ENCODE measurements at places on chromosomes 4 and X. TPM values are rescaled to one million over a fixed set of nuclear protein-coding genes. Genes with fewer than 3 reads are reported as not detected.

Gene HSFX3
- not detected for total RNA-seq

Gene SLC25A53
- total RNA-seq, result 3.7 TPM

Gene PABPC1L2B
- not detected for total RNA-seq

Gene BTK
- total RNA-seq, result 0.18 TPM

Gene TSPAN6
- total RNA-seq, result 41.5 TPM

Gene NAA11
- not detected for total RNA-seq

Gene ABCG2
- 22.0 TPM for total RNA-seq

Gene VSIG1
- 0.20 TPM for total RNA-seq

Gene MAGEA4
- total RNA-seq, result not detected

Gene PNMA3
- total RNA-seq, result 0.25 TPM

Gene TRIM75
- not detected for total RNA-seq

Gene SSX2B
- total RNA-seq, result not detected

Gene INTS6L
- total RNA-seq, result 0.11 TPM

Gene TCEAL1
- total RNA-seq, result 44.2 TPM

Gene MAGEA12
- total RNA-seq, result 0.15 TPM

Gene SASH3
- total RNA-seq, result not detected

Gene AMTN
- total RNA-seq, result not detected

Gene SLC39A8
- 11.4 TPM for total RNA-seq

Gene FHDC1
- 0.86 TPM for total RNA-seq

Gene ASB5
- not detected for total RNA-seq

Gene TCP11X1
- total RNA-seq, result not detected

Gene CXCL5
- total RNA-seq, result 28.1 TPM

Gene MAD2L1
- 40.8 TPM for total RNA-seq

Gene OCIAD2
- 113 TPM for total RNA-seq

Gene SCD5
- 6.2 TPM for total RNA-seq

Gene F9
- total RNA-seq, result not detected

Gene SPOCK3
- total RNA-seq, result 0.20 TPM

Gene INPP4B
- total RNA-seq, result 7.1 TPM

Gene EFHC2
- 0.38 TPM for total RNA-seq

Gene SLC10A4
- total RNA-seq, result 7.3 TPM

Gene MAGEA3
- 5.0 TPM for total RNA-seq

Gene MAGEB6B
- total RNA-seq, result not detected

Gene SMIM31
- not detected for total RNA-seq

Gene NDNF
- total RNA-seq, result not detected

Gene RAB9B
- not detected for total RNA-seq

Gene FRAS1
- 3.3 TPM for total RNA-seq

Gene ASB9
- 20.2 TPM for total RNA-seq

Gene TEC
- 1.5 TPM for total RNA-seq

Gene TDO2
- 0.56 TPM for total RNA-seq

Gene TECRL
- not detected for total RNA-seq

Gene CRLF2
- 0.82 TPM for total RNA-seq

Gene AFAP1
- total RNA-seq, result 18.6 TPM

Gene KCTD8
- total RNA-seq, result not detected

Gene FAM241A
- 0.76 TPM for total RNA-seq

Gene STATH
- not detected for total RNA-seq

Gene IBSP
- total RNA-seq, result not detected

Gene FDCSP
- not detected for total RNA-seq

Gene LUZP4
- not detected for total RNA-seq

Gene GLUD2
- 2.5 TPM for total RNA-seq

Gene APOO
- total RNA-seq, result 30.9 TPM

Gene NDST3
- not detected for total RNA-seq

Data from A549 treated with Hydrocortisone at 1 μM for 4 hours (cell line).